ENCODE measurements at places on chromosomes 16 and 17.

DNA sequence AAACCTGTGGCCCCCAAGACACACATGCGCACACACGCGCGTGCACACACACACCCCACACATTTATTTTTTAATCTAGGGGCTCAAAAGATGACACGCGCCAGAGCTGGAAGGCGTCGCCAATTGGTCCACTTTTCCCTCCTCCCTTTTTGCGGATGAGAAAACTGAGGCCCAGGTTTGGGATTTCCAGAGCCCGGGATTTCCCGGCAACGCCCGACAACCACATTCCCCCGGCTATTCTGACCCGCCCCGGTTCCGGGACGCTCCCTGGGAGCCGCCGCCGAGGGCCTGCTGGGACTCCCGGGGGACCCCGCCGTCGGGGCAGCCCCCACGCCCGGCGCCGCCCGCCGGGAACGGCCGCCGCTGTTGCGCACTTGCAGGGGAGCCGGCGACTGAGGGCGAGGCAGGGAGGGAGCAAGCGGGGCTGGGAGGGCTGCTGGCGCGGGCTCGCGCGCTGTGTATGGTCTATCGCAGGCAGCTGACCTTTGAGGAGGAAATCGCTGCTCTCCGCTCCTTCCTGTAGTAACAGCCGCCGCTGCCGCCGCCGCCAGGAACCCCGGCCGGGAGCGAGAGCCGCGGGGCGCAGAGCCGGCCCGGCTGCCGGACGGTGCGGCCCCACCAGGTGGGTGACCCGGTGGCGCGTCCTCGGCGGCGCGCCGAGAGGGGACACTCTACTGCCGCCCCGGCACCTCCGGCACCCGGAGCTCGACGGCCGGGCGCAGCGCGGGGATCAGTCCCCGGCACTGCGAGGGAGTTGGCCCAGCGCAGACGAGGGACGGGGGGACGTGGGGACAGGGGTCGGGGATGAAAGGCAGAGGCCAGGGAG, at the start of gene STAT5A:
Gene STAT5A, plus strand, starts transcription at position 522 of the 826 bp plus-strand sequence. CDS start 914 bp downstream, outside the sequence.
- DNase-seq = no peak

DNA sequence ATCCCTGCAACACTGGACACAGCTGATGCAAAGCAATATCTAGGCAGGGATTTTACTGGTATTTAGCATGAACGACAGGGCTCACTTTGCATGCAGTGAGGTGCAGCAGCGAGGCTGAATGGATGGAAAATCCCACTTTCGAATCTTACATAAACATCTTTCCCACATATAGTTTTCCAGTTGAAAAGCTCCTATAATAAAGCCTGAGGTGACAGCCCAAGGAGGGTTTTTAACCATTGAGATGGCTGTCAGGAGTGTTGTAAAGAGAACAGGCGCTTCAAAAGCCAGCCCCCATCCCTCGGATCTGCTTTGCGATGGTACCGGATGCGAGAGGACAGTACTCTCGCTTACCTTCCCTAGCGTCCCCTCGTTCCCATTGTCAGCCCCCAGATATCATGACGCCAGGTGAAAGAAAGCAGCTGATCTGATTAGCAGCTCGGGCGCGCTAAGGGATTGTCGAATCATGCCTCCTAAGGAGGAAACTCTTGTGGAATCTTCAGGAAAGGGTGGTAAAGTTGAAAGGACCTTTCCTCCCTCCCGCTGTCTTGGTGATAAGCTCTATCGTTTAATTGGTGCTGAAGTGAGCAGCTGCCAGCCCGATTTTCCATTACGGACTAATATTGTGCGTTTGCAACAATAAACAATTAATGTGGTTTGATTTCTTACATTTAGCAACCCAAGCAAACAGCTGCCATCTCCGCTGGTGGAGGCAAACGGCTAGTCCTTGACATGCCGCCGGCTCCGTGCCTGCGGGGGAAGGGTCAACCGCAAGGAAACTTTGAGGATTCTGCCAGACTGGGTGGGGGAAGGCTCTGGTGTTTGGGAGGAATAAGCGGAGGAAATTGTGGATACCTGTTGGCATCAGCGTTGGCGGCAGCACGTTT, 1.8 kb downstream of the CDH8 start:
- DNase-seq = no peak

DNA sequence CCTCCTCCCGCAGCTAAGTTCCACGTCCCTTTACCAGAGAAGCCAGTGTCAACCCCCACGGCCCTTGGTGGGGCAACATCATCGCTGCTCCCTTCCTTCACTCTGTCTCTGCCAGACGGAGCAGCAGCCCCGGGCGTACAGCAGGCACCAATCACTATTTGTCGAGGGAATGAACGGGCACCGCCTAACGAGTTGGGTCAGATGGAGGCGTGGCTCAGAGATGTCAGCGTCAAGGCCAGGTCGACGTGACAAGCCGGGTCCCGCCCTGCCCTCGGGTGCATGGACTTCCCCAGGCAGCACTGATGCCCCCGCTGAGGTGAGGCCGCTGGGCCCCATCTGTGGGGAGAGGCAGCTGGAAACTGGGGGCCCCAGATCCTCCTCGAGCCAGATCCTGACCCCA, 50.0 kb downstream of the CBFA2T3 start:
- DNase-seq = no peak

DNA sequence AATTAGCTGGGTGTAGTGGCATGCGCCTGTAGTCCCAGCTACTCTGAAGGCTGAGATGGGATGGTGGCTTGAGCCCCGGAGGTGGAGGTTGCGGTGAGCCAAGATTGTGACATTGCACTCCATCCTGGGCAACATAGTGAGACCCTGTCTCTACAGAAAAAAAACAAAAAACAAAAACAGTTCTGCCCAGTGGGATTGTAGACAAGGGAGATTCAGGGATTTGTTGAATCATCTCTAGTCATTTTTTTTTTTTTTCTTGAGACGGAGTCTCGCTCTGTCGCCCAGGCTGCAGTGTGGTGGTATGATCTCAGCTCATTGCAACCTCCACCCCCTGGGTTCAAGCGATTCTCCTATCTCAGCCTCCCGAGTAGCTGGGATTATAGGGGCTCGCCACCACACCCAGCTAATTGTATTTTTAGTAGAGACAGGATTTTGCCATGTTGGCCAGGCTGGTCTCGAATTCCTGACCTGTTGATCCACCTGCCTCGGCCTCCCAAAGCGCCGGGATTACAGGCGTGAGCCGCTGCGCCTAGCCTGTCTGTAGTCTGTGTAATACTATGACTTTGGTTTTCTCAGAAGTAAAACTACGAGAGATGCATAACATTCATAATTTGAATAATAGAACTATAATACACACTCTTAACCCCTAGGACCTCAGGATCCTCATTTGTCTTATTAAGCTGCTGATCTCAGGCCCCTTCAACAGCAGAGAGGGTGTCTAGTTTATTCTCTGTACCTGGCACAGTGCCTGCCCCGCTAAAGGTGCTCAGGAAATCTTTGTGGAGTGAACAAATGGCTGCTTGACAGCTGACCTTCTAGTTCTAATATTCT, 1.4 kb downstream of the TEN1 start:
- DNase-seq = no peak

GRCh38 chr17:55437159-55437605, 15.5 kb upstream of the MMD start:
- no peak for DNase-seq

DNA sequence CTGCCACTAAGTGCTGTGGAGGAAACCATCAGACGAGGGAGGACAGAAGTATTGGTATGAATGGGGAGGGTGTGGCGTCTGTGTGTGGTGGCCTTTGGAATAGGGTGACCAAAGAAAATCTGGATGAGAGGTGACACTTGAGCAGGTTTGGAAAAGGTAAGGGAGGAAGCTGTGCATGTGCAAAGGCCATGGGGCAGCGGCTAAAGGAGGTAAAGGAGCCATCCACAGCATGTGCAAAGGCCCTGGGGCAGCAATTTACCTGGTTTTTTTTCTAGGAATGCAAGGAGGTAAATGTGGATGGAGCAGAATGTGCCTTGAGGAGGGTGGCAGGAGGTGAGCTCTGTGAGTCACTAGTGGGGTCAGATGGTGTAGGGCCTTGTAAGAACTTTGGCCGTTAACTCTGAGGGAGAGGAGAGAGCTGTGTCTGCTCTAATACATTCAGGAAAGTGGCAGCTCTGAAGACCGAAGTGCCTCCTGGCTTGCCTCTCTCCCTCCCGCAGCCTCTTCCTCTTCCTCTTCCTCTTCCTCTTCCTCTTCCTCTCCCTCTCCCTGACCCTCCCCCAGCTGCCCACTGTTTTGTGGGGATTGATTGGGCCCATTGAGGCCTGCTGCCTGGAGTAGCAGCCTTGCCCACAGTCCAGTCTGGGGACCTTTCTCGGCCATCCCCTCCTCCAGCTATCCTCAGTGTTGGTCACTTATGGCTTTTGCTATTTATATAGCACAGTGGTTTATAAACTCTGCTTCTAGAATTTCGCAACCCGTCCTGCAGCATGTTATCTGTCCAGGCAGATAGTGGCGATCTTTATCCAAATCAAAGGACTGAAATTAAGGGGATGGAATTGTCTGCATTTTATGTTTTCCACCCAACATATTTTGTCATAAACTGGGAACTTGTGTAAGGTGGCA, 38.7 kb downstream of the CMIP start:
- no peak for DNase-seq

DNA sequence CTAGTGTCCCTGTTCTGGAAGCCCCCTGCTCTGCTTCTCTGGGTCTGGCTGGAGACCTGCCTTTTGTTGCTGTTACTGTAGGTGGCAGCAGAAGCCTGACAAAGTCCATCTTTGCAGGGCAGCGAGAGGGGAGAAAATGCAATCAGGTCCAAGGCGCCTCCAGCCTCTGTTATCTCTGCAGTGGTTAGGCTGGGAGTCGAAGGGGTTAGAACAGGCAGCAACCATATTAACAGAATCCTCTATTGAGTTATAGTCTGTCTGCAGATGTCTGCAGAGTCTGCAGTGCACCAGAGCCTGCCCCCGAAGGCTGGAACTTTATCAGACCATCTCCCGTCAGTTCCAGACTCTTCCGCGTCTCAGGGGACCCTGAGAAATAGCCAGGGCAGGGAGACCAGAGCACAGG, 404.9 kb upstream of the EEF2KMT start:
- DNase-seq = peak; percentile 20

- DNase-seq = no peak
These were observed 36.0 kb downstream of the CHD9 start for GRCh38 chr16:53090591-53091411.

DNA sequence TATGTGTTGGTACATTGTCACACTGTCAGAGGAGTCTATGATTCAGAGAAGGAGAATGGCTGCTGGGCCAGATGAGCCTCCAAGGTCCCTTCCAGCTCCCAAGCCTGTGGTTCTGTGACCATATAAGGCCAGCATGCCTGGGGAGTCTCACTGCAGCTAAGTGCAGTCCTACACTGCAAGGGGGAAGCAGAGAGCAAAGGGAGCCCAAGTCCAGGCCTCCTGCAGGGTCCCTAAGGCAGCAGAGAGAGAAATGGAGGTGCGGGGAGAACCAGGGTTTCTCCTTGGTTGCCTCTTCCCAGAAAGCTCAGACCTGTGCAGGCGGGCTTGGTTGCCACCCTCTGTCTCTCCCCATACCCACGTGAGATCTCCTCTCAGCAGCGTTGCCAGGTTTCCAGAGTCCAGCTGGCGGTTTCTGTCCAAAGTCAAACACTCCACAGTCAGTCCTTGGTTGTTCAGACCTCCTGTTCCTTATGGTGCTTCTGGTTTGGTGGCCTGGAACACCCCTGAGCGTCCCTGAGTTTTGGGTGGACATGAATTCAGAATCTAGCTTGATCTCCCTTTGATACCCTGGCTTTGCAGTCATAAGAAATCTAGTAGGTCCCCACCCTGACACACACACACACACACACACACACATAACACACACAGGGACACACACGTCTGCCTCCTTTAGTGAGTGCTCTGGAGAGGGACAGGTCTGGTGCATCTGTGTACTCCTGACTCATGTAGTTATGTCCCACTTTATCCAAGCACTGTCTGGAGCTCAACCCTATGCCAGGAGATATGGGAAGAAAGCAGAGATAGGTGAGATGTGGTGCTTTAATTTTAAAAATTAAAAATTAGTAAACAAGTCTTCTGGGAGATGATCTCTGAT, 78.8 kb downstream of the GNAO1 start:
- no peak for DNase-seq

DNA sequence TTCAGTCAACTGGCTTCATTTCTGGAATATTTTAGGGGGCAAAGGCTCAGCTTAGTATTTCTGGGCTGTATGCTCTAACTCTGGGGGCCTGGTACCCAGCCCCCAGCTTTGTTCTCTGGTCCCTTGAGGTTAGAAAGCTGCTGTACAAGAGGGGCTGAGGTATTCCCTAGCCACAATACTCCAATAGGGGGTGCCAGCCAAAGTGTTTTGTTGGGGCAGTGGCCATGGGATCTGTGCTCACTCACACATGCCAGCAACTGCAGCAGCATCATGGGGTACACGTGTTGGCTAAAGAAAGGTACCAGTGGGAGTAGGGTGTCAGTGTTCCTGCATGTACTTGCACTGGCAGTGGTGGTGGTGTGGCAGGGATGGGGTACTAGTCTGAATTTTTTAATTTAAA, 257.3 kb downstream of the CA10 start:
- no peak for DNase-seq

DNA sequence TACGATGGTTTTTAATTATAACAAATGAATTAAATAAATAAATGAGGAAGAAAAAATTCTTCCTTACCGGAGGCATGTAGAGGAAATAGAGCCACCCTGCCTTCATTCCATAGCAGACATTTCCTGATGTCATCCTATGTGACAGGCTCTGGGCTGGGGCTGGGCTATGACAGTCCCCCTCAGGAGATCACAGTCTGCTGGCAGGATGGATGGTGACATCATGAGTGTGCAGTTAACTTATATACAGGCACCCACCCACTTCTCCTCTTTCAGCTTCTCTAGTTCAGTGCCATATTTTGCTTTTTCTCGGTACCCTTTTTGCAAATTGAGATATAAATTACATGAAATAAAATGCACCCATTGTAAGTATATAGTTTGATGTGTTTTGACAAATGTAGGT, 6.4 kb upstream of the CMTM3 start:
- DNase-seq = no peak

DNA sequence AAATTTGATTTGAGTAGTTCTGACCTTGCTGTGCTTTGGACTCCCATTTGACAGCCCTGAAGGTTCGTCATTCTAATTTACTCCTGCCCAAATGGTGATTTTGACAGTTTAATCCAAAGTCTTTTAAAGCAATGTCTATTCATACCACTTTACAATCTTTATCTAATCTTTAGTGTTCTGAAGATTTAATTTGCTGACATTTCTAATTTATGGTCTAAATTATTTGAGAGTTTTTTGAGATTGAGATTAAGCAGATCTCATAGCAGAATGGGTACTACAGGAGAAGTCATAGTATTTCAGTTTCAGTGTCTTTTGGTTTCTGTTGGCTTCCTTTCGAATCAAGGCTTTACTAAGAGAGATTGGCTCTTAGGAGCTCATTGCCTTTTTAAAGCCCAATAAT, 32.6 kb upstream of the RASL10B start:
- DNase-seq = no peak

GRCh38 chr16:27480761-27481160, 69.0 kb downstream of the GTF3C1 start:
- DNase-seq = no peak

GRCh38 chr16:65789161-65789945, 577.1 kb upstream of the CDH5 start:
- DNase-seq = no peak

- no peak for DNase-seq
These were observed 15.2 kb downstream of the BCAR1 start for GRCh38 chr16:75236232-75236631.

DNA sequence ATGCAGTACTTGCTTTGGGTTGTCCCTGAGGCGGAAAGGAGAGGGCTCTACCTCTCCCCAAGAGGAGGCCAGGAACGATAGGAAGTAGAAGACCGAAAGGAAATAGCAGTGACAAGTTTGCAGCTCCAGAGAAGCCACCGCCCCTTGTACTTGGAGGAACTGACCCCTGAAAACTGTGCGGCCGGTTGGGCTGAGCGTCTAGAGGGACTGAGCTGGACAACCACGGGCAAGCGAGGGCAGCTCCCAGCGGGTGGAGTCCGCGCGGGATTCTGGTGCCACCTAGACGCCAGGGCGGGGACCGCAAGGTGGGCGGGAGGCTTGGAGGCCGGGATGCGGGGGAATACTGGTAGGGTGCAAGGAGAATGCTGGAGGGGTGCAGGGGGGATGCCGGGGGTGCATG, 1.3 kb upstream of the SLC6A4 start:
- DNase-seq = no peak
